Trophoblast cell (in vitro differentiated cells and primary cell): ENCODE measurements at places on chromosomes 11 and 22.

GRCh38 chr22:24432059-24432853, 4.9 kb downstream of the ADORA2A start:
- no peaks in the 10 kb centered on the region for H3K36me3 ChIP-seq
- H3K27me3 ChIP-seq, result no peaks in the 10 kb centered on the region
- DNase-seq, result no peak
- H3K4me3 ChIP-seq, result no peak overlapping the region
- no peaks in the 10 kb centered on the region for H3K4me1 ChIP-seq
- no peak overlapping the region for H3K27ac ChIP-seq

DNA sequence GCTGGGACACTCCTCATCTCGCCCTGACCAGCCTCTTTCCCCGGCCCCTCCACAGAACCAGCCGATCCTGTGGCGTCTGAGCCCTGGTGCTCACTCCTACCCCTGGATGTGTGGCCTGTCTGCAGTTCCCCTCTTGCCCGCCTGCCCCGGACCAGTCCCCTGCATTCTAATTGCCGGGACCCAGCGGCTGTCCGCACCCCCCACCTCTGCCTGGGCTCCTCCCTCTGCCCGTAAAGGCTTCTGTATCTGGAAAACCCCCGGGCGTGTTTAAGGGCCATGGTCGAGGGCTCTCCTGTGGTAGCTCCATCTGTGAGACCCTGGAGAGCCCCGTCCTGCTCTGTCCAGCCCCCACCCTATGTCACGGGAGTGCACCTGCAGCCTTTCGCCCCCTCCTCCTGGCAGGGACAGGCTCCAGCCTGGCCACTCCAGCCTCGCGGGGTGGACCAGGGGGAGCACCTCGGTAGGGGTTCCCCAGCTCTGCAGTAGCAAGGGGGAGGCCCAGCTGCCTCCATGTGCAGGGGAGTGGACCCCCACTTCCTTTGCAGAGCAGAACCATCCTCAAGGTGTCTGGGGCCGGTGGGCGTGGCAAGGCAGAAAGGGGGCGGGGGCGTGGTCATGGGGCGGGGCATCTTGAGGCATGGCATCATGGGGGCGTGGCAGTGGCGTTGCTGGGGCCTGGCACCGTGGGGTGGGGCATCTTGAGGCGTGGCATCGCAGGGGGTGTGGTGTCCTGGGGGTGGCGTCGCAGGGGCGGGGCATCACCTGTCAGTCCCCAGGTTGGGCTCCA, 430.4 kb downstream of the TBC1D22A start:
- no peaks in the 10 kb centered on the region for H3K27me3 ChIP-seq
- no peaks in the 10 kb centered on the region for H3K36me3 ChIP-seq
- H3K27ac ChIP-seq, result no peak overlapping the region
- no peaks in the 10 kb centered on the region for H3K4me1 ChIP-seq

GRCh38 chr22:50274311-50274710, 4.1 kb upstream of the MAPK11 start:
- H3K27me3 ChIP-seq, result peaks cover 24% of the 10 kb centered on the region
- peaks cover 20% of the 10 kb centered on the region for H3K4me1 ChIP-seq
- H3K36me3 ChIP-seq, result peaks cover 48% of the 10 kb centered on the region

GRCh38 chr22:25745341-25746011, 3.5 kb downstream of the MYO18B start:
- no peak for DNase-seq
- no peaks in the 10 kb centered on the region for H3K27me3 ChIP-seq
- H3K4me1 ChIP-seq, result peaks cover 4% of the 10 kb centered on the region
- H3K36me3 ChIP-seq, result no peaks in the 10 kb centered on the region

DNA sequence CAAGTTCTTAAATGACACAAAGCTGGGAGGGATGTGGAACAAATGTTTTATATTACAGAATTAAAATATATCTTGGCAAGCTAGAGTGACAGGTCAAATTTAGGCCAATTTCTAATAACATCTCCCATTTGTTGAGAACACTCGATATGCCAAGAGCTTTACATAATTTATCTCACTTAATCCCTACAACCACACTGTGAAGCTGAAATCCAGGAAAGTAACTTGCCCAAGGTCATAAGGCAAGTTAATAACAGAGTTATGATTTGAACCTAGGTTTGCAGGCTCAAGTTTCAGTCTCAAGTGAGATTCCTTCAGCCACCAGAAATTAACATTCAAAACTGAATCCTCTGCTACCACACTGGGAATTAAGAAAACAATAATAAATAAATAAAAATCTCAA, 38.3 kb downstream of the RAB30 start:
- H3K27me3 ChIP-seq, result no peaks in the 10 kb centered on the region
- H3K4me1 ChIP-seq, result peaks cover 14% of the 10 kb centered on the region
- H3K36me3 ChIP-seq, result no peaks in the 10 kb centered on the region
- DNase-seq, result no peak
- H3K4me3 ChIP-seq, result no peak overlapping the region

DNA sequence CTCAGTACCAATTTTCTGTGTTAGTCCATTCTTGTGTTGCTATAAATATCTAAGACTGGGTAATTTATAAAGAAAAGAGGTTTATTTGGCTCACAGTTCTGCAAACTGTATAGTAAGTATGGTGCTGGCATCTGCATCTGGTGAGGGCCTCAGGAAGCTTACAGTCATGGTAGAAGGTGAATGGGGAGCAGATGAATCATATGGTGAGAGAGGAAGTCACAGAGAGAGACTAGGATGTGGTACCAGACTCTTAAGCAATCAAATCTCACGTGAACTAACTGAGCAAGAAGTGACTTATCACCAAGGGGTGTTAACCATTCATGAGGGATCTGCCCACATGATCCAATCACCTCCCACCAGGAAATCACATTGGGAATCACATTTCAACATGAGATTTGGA, 60.8 kb upstream of the ZBED5 start:
- H3K36me3 ChIP-seq, result no peaks in the 10 kb centered on the region
- H3K27me3 ChIP-seq, result no peaks in the 10 kb centered on the region
- no peak overlapping the region for H3K27ac ChIP-seq
- H3K4me1 ChIP-seq, result no peaks in the 10 kb centered on the region
- DNase-seq, result no peak

DNA sequence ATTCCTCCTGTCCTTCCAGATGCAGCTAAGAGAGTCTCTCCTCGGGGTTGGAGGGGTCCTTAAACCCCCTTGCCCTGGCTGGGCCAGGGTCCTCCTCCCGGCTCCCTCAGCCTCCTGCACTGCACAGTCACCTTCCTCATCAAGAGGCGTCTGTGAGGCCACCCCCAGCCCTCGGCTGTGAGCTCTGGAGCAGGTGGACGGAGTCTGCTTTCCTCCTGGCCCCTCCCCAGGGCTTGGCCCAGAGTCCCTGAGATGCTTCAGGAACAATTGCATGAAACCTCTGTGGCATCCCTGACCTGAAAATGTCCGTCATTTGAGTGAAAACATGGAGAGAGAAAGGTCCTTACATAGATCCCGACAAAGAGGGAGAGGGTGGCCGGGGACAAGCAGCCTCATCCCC, 6.7 kb upstream of the FGF3 start:
- DNase-seq, result no peak
- H3K4me1 ChIP-seq, result peaks cover 2% of the 10 kb centered on the region
- no peaks in the 10 kb centered on the region for H3K36me3 ChIP-seq
- H3K27ac ChIP-seq, result no peak overlapping the region
- peaks cover 2% of the 10 kb centered on the region for H3K27me3 ChIP-seq

DNA sequence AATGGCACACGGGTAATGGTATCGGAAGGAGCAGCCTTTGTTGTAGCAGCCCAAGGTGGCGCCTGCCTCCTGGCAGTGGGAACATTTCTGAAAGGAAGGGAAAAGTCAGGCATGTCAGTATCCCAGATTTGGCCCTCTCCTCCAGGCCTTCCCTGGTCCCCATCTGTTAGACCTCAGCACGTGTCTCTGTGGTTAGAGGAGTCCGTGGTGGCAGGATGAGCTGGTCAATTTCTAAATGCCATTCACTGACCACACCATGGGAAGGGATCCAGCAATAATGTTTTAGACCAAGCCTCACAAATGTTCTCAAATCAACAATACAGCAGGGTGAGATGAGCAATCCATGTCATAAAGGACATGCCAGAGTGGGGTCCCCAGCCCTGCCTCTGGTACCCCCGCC, 49.0 kb upstream of the CYP2D6 start:
- H3K4me1 ChIP-seq, result peaks cover 2% of the 10 kb centered on the region
- peaks cover 3% of the 10 kb centered on the region for H3K36me3 ChIP-seq
- no peak overlapping the region for H3K27ac ChIP-seq
- DNase-seq, result no peak

DNA sequence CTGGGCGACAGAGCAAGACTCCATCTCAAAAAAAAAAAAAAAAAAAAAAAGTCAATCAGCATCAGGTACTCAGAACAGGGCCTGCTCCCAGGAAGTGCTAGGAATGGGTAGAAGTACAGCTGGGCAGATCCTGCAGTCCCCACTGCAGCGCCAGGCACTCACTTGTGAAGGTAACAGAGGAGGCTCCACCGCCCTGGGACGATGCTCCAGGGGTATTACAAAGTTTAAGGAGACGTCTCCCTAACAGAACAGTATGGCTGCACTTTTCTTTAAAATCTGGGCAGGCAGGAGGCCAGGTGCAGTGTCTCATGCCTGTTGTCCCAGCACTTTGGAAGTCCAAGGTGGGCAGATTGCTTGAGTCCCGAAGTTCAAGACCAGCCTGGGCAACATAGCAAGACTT, 1449.0 kb downstream of the BRD1 start:
- H3K27me3 ChIP-seq, result no peaks in the 10 kb centered on the region
- H3K27ac ChIP-seq, result no peak overlapping the region
- H3K36me3 ChIP-seq, result no peaks in the 10 kb centered on the region
- H3K4me1 ChIP-seq, result no peaks in the 10 kb centered on the region

GRCh38 chr11:102309621-102310541, 7.4 kb upstream of the BIRC3 start:
- H3K27me3 ChIP-seq, result no peaks in the 10 kb centered on the region
- DNase-seq, result no peak

- H3K4me1 ChIP-seq, result peaks cover 14% of the 10 kb centered on the region
- peak overlapping the region; percentile 33 for H3K27ac ChIP-seq
- H3K4me3 ChIP-seq, result no peak overlapping the region
- no peaks in the 10 kb centered on the region for H3K27me3 ChIP-seq
- peak; percentile 50 for DNase-seq
- H3K36me3 ChIP-seq, result no peaks in the 10 kb centered on the region
Observed at GRCh38 chr22:46547883-46548244, 10.4 kb upstream of the CELSR1 start.

GRCh38 chr11:45592636-45593035, 72.8 kb downstream of the CHST1 start:
- H3K4me1 ChIP-seq, result no peaks in the 10 kb centered on the region
- no peak overlapping the region for H3K4me3 ChIP-seq

DNA sequence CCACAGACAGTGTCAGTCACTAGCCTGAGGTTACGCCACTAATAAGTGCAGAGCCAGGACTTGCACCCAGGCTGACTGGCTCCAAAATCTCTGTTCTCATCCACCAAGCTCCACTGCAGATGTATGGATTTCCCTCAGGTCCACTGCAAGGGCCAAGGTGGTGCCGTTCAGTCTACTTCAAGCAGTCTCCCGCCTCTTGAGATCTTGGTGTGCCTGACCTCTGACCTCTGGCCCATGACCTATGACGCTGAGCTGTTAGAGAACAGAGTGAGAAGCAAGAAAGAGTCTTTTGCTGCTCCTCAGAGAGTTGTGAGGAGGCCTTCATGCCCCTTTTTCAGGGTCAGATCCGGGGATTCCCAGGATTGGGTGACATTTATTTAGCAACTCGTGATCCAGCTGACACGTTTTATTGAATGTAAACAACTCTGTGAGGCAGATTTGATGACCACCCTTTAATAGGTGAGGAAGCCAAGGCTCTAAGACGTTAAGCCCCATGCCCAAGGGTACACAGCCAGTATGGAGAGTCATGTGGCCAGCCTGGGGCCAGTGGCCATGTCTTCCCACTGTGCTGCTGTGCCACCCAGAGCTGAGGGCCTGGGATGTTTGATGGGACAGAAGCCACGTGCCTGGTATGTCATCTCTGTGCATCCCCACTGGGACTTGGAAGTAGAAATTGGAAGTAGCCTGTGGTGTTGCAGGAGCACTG, 25.2 kb downstream of the DCPS start:
- peaks cover 6% of the 10 kb centered on the region for H3K36me3 ChIP-seq
- DNase-seq, result no peak
- H3K27me3 ChIP-seq, result no peaks in the 10 kb centered on the region
- no peak overlapping the region for H3K4me3 ChIP-seq
- peaks cover 9% of the 10 kb centered on the region for H3K4me1 ChIP-seq
